ENCODE measurements at places on chromosomes 7 and 10.

GRCh38 chr7:37690206-37690605, 6.6 kb downstream of the GPR141 start:
- no peak for DNase-seq

- DNase-seq = no peak
Observed at GRCh38 chr10:76024460-76025123, 593.2 kb downstream of the LRMDA start.

- no peak for DNase-seq
Observed at GRCh38 chr10:120477743-120478141, 20.7 kb downstream of the PLPP4 start.

GRCh38 chr10:122532601-122533296, 27.8 kb upstream of the DMBT1 start:
- no peak for DNase-seq

DNA sequence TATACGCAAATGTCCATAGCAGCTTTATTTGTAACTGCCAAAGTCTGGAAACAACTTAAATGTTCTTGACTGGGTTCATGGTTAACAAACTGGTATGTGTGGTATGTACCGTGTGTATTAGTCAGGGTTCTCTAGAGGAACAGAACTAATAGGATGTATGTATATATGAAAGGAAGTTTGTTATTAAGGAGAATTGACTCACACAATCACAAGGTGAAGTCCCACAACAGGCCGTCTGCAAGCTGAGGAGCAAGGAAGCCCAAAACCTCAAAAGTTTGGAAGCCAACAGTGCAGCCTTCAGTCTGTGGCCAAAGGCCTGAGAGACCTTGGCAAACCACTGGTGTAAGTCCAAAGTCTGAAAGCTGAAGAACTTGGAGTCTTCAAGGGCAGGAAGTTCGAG, 66.8 kb downstream of the TMEM168 start:
- peak; percentile 50 for DNase-seq

GRCh38 chr10:72107325-72108003, 19.1 kb upstream of the SPOCK2 start:
- DNase-seq = peak; percentile 46

- DNase-seq = peak; percentile 66
Observed at GRCh38 chr7:103810112-103810744, 179.2 kb downstream of the RELN start.

DNA sequence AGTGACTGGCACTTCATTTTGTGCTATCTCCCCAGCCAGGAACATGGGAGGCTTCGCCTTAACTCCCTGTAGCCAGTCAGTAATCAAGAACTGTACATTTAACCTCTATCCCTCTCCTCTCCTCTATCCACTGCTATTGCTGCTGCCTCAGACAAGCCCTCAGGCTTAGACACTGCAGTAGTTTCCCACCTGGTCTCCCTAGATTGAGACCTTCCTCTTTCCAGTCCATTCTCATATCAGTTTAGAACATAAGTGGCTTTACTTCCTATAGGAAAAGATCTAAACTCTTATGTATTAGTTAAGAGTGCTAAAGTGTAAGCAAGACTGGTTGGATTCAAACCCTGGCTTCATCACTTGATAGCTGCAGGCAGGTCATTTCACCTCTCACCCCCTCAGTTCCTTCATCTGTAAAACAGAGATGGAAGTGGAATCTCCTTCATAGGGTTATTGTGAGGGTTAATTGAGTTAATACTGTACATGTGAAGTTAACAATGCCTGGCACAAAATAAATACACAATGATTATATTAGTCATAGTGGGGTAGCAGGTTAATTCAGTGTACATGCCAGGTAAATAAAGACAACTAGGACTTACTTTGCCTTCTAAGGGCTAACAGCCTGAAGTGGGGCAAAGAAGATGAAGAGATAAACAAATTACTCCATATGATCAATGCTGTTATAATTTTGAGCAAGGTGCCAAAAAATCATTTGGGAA, 76.1 kb downstream of the ZNF277 start:
- DNase-seq = no peak

- DNase-seq = peak; percentile 88
Observed at GRCh38 chr10:58414270-58415041, 29.2 kb downstream of the TFAM start.

DNA sequence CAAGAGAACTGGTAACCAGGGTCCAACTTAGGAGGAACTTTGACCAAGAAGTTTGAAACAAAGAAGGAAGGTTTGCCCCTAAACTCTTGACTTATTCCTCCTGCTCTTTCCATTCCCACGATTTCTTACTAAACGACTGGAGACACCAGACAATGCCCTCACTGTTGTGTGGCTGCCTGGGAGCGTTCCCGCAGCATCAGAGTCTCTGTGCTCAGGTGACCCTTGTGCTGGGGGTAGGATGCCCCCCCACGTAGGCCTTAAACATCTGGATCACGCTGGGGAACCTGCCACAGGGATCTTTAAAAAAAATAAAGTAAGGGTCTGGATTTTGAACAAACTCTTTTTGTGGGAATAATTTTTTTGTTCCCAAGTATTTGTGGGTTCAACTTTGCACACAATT, 30.1 kb upstream of the CTBP2 start:
- DNase-seq = no peak

GRCh38 chr7:2015251-2015871, 217.4 kb downstream of the MAD1L1 start:
- DNase-seq = no peak
